Panc1 (cell line): ENCODE measurements at places on chromosomes 7 and 10.

DNA sequence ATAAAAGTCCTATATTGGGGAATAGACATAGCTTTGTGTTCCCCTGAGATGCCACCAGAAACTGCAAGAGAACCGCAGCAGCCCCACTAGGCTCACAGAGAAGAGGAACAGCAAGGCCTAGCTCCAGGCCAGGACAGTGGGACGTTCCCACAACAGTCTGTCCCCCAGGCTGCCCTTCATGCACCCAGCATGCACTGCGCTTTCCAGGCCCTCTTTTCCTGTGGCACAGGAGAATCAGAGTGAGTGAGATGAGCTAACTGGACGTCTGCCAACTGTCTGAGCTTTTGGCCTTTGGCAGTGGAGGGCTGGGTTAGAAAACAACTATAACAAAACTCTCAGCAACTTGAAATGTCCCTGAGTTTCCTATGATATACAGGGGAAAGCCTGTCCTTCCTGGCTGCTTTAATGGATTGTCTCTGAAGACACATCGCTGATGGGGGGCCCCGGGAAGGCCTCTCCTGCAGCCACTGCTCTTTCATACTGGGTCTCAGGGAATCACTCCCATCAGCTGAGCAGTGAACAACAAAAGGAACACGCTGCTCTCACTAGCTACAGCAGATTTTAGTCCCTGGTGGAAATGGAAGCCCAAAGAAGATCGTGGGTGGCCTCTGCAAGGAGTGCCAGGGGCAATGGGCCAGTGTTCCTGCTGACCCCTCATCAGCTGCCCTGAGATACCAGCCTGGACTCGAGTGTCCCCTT, 53.5 kb downstream of the PODXL start:
- H3K36me3 ChIP-seq = no peaks in the 10 kb centered on the region; the same call in 1 of the 2 replicates
- no peaks in the 10 kb centered on the region; the same call in 1 of the 2 replicates for H3K4me1 ChIP-seq
- H3K27me3 ChIP-seq = no peaks in the 10 kb centered on the region
- H3K4me3 ChIP-seq = no peak overlapping the region
- no peak overlapping the region for H3K27ac ChIP-seq

GRCh38 chr7:145293754-145294153, 457.9 kb upstream of the TPK1 start:
- no peaks in the 10 kb centered on the region for H3K36me3 ChIP-seq
- no peak overlapping the region for H3K4me3 ChIP-seq
- H3K27ac ChIP-seq = no peak overlapping the region
- DNase-seq = no peak

GRCh38 chr7:20831956-20832355, 45.3 kb upstream of the SP8 start:
- no peak overlapping the region for H3K4me3 ChIP-seq
- DNase-seq = no peak
- no peaks in the 10 kb centered on the region for H3K4me1 ChIP-seq
- H3K27me3 ChIP-seq = no peaks in the 10 kb centered on the region
- no peaks in the 10 kb centered on the region for H3K36me3 ChIP-seq
- H3K27ac ChIP-seq = no peak overlapping the region

- no peak overlapping the region for H3K4me3 ChIP-seq
- H3K27ac ChIP-seq = no peak overlapping the region
- H3K36me3 ChIP-seq = no peaks in the 10 kb centered on the region
- H3K4me1 ChIP-seq = no peaks in the 10 kb centered on the region
Measured at GRCh38 chr7:154627646-154628290, 375.2 kb downstream of the PAXIP1 start.

DNA sequence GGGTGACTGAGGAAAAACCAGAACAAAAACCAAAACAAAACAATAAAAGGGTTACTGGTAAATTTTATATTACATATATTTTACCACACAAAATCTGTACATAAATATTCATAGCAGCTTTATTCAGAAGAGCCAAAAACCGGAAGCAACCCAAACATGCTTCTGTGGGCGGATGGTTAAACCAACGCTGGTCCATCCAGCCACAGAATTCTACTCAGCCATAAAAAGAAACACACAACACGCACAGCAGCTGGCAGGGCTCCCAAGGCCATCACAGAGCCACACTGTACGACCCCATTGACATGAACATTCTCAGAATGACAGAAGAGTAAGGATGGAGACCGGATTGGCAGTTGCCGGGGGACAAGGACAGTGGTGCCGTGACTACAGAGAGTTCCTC, 83.6 kb downstream of the PROSER2 start:
- no peaks in the 10 kb centered on the region for H3K36me3 ChIP-seq
- no peaks in the 10 kb centered on the region for H3K27me3 ChIP-seq

DNA sequence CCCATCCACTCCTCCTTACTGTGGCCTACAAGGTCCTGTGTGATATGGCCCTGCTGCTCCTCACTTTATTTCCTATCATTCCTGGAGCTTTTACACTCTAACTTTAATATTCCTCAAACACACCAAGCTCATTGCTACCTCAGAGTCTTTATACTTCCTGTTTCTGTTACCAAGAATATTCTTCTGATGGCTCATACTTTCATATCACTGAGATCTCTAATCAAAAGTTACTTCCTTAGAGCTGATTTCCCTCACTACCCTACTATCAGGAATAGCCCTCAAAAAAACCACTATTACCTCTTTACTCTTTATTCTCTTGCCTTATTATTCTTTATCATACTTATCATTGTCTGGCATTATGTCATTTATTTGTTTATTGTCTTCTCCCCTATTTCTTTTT, 5.8 kb upstream of the PPP3CB start:
- no peaks in the 10 kb centered on the region for H3K27me3 ChIP-seq
- no peak for DNase-seq
- H3K4me1 ChIP-seq = peaks cover 2% of the 10 kb centered on the region
- H3K4me3 ChIP-seq = no peak overlapping the region
